ENCODE measurements at places on chromosomes 2 and 18.

DNA sequence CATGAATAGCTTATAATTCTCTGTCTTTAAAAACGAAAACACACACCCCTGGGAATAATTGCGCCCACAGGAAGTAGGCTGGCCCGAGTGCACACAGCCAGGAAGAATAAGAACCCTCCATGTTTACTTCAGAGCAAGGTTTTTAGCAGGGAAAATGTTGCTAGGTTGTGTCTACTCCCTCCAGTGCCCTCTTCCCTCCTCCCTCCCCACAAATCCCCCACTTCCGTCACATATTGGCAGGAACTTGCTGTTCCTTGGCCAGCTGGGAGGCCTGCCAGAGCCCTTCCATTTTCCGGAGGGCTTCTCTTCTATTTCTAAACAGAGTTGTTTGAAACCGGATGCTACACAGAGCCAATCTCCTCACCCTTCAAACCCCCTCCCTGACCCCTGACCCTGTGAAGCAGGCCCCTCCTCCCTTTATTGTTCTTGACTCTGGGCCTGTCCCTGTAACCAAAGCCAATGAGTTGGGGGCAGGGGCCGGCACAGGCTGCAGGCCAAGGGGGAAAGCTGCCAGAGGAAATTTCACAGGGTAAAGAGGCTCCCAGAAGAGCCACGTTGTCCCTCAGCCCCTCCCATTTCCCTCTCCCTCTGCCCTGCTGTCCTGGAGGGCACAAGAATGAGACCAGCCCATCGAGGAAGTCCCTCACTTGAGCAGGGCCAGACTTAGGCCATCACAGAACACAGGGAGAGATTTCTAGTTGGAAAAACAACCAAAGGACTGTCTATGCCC lies 49.8 kb upstream of the LGALSL start:
- DNase-seq = no peak

DNA sequence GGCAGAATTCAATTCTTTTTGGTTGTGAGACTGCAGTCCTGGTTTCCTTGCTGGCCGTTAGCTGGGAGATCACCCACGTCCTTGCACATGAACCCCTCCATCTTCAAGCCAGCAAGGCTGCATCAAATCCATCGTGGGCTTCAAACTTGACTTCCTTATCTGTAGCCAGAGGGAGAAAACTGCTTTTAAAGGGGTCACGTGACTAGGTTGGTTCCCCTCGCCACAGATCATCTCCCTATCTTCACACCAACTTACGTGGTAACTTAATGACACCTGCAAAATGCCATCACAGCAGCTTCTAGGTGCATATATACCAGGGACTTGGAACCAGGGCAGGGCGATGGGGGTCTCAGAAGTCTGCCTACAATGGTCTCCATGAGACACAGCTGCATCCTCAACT lies 169.5 kb downstream of the MTCL1 start:
- no peak for DNase-seq

- DNase-seq = no peak
These were observed 161.6 kb upstream of the NCK2 start for GRCh38 chr2:105582952-105583660.

GRCh38 chr2:126115975-126116374 lies 540.0 kb upstream of the GYPC start:
- DNase-seq = no peak

DNA sequence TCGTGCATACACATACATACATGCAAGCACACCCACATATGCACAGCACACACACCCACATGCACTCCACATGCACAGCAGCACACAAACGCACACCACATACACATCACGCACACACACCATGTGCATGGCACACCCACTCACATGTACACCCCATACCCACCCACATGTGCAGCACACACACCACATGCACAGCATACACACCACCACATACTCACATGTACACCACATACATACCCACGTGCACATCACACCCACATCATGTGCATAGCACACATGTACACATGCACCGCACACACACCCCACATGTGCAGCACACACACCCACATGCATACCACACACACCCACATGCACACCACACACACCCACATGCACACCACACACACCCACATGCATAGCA lies 132.0 kb upstream of the RGPD4 start:
- no peak for DNase-seq

DNA sequence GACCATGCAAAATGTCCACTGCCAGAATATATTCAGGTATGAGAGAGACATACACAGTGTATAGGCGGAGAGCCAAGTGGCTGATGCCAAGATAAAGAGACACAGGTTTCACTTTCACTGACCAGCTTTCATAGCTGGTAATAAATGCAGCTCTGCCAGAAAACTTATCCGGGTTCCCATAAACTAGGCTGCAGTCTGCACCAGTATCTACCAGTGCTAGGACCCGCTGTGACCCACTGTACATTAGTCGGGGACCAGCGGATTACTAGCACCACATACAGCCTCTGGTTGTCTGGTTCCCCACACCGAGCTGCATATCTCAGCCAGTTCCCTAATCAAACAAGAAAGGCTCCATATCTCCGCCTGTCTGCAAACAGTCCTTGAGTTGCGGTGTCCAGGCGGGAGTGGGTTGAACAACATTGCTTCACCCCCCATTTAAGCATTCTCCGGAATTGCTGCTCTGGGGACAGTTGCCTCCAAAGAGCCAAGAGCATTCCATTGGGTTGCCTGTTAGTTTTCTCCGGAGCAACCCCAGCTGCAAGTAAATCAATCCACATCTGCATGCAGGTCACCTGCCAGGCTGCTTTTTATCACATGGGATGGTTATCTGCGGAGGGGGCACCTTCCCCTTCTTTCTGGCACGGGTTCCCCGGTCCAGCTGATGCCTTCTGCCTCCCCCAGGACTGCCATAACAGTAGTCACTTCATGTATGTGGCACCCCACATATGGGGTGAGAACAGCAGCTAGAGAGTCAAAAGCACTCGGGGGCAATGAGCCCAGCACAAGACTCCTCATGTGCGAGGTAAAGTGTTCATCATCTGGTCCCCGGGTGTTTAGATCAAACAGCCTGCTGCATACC lies 18.0 kb upstream of the KLHL23 start:
- peak; percentile 24 for DNase-seq

Data from NCI-H2227 treated with DMSO at 0.1 percent for 48 hours (cell line).